ENCODE measurements at places on chromosomes 6 and 20.

- DNase-seq = no peak
Observed at GRCh38 chr20:7712661-7713060, 227.6 kb downstream of the HAO1 start.

DNA sequence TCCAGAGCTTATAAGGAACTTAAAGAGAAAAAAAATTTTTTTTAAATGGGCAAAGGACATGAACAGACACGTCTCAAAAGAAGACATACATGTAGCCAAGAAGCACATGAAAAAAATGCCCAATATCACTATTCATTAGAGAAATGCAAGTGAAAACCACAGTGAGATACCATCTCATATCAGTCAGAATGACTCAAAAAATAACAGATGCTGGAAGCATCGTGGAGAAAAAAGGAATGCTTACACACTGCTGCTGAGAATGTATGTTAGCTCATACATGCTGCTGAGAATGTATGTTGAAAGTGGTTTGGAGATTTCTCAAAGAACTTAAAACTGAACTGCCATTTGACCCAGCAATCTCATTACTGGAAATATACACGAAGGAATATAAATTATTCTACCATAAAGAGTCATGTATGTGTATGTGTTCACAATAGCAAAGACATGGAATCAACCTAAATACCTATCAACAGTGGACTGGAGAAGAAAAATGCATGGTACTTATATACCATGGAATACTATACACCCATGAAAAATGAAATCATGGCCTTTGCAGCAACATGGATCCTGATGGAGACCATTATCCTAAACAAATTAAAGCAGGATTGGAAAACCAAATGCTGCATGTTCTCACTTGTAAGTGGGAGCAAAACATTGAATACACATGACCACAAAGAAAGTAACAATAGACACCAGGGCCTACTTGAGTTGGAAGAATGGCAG lies 5.2 kb downstream of the OR11A1 start:
- DNase-seq = no peak

DNA sequence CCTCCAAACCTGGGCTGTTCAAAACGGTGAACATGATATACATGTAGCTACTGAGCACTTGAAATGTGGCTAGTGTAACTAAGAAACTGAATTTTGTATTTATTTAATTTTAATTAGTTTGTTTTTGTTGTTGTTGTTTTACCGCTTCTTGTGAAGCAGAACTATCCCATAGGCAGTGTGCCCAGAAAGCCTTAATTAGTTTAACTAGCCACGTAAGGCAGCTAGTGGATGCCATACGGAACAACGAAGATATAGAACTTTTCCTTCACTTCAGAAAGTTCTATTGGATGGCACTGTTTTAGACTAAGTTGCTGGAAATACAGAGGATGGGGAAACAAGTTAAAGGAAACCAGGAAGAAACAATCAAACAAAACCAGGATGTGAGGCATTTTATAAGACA lies 70.6 kb downstream of the NUDT3 start:
- DNase-seq = no peak

DNA sequence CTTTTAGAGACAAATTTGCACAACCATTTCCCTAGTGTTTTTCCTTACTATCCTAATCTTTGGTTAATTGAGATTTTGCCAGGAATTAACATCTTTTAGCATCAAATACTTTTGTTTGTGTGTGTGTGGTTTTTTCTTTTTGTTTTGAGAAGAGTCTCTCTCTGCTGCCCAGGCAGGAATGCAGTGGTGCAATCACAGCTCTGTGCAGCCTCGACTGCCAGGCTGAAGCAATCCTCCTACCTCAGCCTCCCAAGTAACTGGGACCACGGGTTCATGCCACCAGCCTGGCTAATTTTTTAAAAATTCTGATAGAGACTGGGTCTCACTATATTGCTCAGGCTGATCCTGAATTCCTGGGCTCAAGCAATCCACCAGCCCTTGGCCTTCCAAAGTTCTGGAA lies 28.5 kb downstream of the BAK1 start:
- DNase-seq = no peak

- DNase-seq = no peak
Observed at GRCh38 chr20:50909413-50909812, 21.8 kb downstream of the ADNP start.

DNA sequence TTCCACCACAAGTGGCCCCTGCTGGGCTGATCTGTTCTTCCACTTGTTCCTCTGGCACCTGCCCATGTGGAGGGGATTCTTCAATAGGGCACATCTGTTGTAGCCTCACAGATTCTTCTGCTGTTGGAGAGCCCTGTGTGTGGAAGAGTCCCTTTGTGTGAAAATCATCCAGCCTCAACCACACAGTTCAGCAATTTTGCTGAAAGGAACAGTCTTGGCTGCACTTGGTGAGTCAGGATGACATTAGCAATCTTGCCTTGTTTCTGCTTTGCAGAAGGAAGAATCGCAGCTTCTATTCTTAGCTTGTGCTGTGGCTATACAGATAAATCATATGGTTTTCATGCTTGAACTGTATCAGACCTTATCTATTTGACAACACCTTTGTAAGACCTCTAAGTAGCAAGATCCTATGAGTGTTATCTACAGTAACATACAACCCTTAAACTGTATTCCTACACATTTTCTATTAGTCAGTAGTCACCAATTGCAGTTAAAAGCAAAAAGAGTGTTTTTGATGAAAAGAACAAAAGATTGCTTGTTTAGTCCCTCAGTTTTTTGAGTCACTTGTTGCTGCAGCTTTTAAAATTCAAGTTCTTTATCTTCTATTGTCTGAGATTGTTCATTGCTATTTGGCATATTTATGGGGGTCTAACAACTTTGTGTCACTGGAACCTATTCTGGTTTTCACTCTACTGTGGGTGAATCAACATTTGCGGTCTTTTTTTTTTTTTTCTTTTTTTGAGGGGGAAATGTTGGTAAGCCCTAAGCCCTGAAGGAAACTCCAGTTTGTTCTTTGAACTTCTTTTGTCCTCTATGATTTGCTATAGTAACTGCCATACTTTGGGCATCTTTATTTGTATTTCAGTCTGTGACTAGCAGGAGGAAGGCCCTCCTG lies 231.6 kb downstream of the TFAP2B start:
- DNase-seq = no peak

GRCh38 chr6:123966618-123967017 lies 163.0 kb downstream of the NKAIN2 start:
- no peak for DNase-seq

GRCh38 chr6:69391106-69391505 lies 405.7 kb downstream of the LMBRD1 start:
- no peak for DNase-seq

DNA sequence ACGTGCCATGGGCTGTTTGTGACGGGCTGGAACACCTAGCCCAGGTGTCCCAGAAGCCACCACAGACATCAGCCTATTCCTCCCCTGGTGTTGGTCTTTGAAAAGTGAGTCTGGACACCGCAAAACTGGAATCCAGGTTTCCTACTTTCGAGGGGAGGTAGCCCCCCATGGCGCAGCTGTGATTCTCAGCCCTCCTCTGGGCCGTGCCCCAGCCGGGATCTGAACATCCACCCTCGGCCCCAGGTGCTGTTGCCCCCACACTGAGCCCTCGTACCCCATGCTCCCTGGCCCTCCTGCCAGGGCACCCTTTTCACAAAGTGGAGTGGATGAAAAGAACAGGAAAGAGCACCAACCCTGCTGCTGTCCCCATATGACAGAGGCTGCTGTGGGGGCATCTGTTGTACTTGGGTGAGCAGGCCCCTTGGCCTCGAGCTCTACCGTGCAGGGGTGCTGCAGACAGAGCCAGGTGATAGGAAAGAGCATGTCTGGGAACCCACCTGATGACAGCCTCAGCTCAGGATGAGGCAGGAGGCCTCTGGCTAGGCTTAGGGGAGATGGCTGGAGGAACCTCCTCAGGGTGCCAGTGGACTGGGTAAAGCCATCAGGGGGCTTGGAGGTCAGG lies 18.8 kb upstream of the MAS1L start:
- no peak for DNase-seq

GRCh38 chr6:109477184-109477583 lies 5.8 kb downstream of the ZBTB24 start:
- no peak for DNase-seq

- DNase-seq = no peak
Observed at GRCh38 chr6:22020299-22021003, 276.4 kb downstream of the PRL start.

DNA sequence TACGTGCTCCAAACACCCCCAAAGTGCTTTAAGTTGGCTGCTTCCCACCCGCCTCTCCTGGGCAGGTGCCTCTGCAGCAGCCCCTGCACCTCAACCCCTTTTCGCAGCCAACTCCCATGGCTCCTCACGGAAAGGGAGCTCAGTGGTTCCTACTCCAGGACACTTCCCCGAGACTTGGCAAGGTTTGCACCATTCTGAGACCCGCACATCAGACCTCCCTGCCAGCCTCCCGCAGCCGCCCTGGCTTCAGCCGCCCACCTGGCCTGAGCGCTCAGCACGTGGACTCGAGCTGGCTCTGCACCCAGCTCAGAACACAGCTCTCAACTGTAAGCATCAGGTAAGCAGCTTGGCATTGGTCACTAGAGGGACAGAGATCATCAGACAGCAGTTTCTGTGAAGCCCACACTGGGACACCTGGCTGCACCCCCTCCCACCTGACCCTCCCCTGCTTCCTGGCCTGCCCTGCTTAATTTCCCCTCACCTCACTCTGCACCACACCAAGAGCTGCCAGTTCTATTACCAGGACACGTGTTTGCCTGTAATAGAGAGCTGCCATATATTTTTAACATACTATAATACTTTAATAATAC lies 28.5 kb downstream of the GMDS start:
- DNase-seq = no peak

DNA sequence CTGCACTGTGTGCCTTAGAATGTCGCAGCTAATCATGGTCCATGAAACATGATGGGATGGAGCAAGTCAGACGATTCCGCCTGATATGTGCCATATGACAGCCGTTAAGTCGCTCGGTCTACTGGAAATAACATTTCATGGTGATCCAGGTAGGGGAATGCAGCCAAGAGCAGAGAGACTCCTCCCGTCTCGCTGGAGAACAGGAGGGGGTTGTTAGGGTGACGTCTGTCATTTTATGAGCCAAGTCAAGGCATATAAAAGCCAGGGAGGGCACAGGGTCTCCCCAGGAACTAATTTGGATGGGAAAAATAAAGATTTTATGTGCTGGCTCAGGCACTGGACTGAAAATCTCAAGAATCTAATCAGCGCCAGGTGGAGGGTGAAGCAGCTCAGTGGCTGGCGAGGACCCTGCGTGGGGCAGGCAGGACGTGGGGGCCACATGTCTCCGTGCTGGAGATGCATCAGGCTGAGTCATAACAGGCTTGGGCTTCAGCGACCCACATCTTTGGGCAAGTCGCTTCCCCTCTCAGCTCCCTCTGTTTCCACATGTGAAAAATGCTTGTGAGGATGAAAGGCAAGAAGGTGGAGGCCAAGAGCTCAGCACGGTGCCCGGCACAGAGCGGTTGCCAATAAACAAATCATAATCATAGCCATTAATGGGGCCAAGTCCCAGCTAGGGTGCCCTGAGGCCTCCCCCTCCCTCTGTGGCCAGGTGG lies 234.6 kb downstream of the ANKRD60 start:
- peak; percentile 40 for DNase-seq

DNA sequence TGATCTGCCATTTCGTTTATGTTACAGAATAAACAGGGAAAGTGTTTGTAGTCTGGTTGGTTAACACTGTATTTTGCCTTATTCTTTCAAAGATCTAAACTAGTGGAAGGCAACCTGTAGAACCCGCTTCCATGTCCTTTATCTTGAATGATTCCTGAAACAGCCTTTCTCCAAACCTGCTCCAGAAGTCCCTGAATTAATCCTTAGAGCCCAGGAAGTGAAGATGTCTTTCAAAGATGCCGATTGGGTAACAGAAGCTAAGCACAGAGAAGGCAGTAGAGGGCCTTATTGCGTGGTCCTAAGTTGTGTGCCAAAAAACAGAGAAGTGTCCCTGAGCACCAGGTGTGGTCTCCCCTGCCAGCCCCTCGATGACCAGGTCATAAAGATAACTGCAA lies 19.2 kb upstream of the ZSCAN16 start:
- no peak for DNase-seq

- no peak for DNase-seq
Observed at GRCh38 chr6:90436403-90436802, 139.8 kb upstream of the BACH2 start.

- no peak for DNase-seq
Observed at GRCh38 chr6:2854396-2854982, 12.8 kb upstream of the SERPINB1 start.

GRCh38 chr6:30345852-30346251 lies 896 bp downstream of the RPP21 start:
- no peak for DNase-seq

DNA sequence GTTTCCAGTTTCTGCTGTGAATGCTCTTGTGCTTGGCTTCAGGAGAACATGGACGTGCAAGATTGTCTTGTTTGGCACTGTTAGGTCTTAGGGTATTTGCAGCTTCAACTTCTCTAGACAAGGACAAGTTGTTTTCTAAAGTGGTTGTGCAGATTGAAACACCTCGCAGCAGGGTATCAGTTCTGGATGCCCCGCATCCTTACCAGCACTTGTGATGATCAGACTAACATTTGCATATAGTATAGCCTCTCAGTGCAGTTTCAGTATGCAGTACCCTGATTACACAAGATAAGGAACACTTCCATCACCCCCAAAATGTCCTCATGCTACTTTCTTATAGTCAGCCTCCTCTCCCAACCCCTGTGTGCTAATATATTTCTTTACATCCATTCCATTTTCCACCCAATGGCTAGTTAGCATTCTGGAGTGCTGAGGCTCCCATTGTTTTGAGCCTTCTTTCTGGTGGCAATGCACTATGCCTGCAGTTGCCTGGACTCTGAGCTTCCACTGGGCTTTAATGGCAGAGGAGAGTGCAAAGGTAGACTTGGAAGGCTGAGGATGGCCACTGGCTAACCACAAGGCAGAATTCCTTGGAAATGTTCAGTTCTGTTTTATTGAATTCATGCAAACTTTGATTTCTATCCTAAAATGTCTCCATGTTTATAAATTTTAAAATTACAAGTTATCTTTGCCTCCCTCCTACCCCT lies 35.4 kb downstream of the KIF3B start:
- DNase-seq = no peak

GRCh38 chr6:144758602-144759001 lies 473.5 kb downstream of the UTRN start:
- DNase-seq = no peak

DNA sequence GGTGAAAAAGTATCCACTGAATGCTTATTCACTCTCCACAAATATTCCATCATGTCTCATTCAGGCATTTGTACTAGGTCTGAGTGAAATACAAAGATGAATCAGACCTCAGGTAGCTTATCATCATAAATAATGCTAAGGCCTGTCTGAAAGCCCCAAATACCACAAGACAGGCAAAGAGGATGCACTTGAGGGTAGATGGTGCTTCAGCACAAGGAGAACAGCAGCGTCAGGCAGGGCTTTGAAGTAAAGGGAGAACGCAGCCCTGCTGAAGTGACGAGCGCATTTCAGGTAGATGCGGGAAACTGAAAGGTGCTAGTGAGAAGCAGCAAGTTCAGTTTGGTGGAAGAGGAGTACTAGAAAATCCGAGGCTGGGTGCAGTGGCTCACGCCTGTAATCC lies 38.7 kb downstream of the MAP3K5 start:
- DNase-seq = no peak

Data from NCI-H2081 (cell line).